B cell (primary cell): ENCODE measurements at places on chromosomes 3 and 15. TPM values are rescaled to one million over a fixed set of nuclear protein-coding genes. Genes with fewer than 3 reads are reported as not detected.

GRCh38 chr3:24588629-24589512, 94.2 kb upstream of the THRB start:
- no peak for DNase-seq

DNA sequence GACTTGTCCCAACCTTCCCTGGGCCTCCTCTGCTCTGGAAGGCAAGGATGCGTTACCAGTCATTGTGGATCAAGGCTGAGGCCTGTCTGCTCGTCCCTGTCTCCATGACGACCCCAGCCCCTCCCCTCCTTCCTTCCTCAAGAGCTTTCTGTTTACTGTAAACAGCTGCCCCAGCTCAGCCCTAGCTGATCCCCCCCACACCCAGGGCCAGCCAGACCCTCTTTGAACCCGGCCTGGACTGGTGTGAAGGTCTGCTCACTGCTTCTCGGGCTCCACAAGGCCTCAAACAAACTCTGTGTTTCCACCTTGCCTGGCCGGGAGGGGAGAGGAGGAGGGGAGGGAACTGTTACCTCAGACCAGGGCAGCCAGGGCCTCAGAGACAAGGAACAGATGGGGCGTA, 16.9 kb downstream of the VPS18 start:
- DNase-seq, result no peak

LIPH gene
- total RNA-seq, result not detected in 2 replicates

DNA sequence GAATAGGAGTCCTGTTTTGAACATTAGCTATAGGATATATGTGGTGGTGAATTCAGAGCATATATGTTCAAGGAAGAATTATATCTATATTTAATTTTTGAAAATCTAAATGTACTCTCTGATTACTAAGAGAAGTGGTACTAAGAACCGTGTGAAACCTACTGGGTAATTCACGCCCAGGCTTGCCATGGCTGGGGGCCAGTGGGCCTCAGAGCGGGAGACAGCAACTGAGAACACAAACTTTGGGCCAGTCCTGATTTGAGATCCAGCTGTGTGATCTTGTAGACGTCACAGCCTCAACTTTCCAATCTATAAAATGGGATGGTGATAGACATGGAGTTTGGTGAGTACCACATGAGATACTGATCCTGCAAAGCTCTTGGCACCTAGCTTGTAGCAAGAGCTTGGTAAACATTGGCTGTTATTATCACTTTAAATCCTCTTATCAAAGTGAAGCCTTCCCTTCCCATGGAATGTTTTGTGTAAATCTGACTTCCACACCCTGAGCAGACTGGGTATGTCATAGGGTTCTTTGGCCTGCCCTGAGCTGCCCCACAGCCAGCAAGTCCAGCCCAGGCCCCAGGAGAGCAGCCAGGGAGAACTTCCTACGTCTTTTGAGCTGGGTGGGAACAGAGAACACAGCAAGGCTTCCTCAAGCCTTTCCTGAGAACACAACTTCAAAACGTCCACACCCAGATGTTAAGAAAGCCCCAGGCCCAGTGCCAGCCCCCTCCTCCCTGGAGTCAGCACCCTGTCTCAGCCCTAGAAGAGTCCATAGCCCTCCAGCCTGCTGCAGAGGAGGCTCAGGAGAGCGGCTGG, 8.2 kb upstream of the PAQR5 start:
- DNase-seq, result no peak

DNA sequence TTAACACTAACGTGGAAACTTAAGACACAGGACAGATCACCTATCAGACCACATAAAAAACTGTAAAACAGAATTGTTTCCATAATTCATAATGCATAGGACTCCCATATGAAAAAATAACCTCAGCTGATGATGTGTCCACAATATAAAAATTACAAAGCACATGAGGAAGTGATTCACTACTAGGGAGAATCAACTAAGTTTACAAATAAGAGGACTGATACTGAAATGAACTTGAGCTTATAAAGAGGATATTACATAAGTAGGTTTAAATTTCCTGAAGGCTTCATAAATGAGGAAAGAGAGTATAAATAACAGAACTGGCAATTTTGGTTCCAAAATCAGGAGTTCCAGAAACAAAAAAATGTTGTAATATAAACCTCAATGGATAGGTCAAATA, 111.9 kb downstream of the SAMMSON start:
- DNase-seq, result no peak

DNA sequence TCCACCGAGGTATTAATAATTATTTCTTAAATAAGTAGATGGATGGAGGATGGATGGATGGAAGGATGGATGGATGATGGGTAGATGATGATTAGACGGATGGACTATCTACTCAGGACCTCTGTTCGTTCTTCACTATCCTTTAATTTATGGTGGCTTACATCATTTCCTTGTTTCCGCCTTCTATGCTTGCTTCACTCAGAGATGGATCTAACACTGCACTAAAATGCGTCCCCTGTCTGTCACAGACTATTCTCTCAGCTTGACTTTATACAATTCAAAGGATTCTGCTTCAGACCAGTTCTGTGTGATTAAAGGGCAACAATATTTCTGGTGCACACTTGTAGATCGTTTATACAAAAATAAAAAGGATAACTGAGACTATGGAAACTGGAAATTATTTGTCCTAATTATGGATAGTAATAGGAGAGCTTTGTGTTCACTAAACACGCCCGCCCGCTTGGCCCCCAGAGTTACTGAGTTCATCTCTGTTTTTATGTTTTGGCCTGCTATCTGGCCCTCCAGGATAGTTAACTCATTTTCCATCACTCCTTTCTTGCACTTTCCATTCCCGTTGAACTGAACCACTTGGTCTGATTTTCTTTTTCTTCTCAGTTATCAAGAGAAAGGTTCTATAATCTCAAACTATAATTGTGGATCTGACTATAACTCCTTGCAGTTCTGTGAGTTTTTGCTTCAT, 41.4 kb upstream of the CA12 start:
- DNase-seq, result no peak

GRCh38 chr15:90873488-90873997, 5.2 kb downstream of the FURIN start:
- no peak for DNase-seq

DNA sequence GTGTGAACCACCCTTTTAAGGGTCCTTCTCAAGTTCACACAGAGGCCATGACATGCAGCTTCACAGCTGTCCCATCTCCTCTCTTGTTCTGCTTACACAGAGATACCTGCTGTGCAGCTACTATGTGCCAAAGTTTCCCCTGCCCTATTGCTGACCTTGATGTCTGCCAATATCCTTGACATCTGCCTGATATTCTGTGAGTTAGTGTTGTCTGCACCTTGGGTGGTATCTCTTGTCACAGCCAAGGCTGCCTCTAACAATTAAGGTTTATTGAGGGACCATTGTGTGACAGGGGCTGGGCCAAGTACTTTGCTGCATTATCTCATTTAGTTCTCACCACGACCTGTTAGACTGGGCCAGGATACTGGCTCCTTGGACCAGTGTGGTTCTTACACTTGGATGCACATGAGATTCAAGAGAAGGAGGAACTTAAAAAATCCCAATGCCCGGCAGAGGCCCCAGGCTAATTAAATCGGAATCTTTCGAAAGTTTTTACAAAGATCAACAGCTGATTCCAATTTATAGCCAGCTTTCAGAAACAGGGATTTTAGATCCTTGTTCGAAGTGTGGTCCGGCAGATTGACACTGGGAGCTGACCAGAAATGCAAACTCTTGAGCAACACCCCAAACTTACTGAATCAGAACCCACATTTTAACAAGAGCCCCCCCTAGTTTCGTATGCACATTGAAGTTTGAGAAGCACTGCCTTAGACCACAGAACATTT, 178.6 kb downstream of the SATB1 start:
- DNase-seq, result no peak

TMEM43 gene
- 37.4 and 37.6 TPM in 2 replicates for total RNA-seq

RARRES1 gene
- total RNA-seq, result not detected in 2 replicates

SYNPR gene
- total RNA-seq, result not detected in 2 replicates

GRCh38 chr3:115348951-115349745, 202.1 kb upstream of the ZBTB20 start:
- no peak for DNase-seq

DNA sequence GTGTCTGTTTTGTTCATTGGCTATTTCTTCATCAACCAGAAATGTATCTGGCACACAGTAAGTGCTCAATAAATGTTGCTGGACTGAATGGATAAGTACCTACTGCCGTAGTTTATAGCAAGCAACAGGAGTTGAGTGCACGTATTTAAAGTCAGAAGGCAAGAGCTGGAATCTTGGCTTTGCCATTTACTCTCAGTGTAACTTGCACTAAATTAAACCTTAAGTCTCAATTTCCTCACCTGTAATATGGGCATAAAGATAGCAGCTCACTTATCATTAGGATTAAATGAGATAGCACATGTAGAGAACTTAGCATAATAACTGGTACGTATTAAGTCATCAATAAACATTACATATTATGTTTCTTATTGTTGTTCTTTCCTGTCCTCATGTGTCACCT, 13.0 kb upstream of the FAM174B start:
- DNase-seq, result no peak

- DNase-seq, result no peak
These were observed 4.3 kb downstream of the PEAK1 start for GRCh38 chr15:77415450-77416147.

GRCh38 chr3:74711913-74712512, 97.6 kb upstream of the CNTN3 start:
- no peak for DNase-seq

- no peak for DNase-seq
These were observed 203.6 kb upstream of the WNT5A start for GRCh38 chr3:55690726-55691125.

SETMAR gene
- total RNA-seq, result 6.8 and 7.6 TPM in 2 replicates

DNA sequence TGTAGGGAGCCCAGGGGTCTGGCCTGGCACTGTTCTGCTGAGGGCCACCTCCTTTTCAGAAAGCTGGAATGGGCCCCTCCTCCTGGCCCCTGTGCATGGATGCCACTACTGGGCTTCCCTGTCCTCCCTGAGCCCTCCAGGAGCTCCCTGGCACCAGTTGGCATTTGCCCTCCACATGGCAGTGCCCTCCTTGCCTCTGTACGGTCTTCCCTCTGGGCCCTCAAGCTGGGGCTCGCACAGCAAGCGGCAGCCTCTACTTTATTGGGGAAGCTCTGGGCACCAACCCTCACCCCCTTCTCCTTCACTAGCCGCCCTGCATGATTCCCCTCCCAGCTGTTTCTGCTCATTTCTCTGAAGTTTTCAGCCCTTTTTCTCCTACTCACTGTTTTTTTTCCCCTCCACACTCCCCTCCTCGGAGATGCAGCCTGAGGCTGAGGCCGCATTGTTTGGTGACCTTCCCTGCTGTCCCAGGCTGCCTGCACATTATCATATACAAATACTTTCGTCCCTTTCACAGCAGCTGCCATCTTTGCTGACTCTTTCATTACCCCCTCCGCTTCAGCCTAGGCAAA, 127.3 kb downstream of the EEFSEC start:
- DNase-seq, result no peak

DNA sequence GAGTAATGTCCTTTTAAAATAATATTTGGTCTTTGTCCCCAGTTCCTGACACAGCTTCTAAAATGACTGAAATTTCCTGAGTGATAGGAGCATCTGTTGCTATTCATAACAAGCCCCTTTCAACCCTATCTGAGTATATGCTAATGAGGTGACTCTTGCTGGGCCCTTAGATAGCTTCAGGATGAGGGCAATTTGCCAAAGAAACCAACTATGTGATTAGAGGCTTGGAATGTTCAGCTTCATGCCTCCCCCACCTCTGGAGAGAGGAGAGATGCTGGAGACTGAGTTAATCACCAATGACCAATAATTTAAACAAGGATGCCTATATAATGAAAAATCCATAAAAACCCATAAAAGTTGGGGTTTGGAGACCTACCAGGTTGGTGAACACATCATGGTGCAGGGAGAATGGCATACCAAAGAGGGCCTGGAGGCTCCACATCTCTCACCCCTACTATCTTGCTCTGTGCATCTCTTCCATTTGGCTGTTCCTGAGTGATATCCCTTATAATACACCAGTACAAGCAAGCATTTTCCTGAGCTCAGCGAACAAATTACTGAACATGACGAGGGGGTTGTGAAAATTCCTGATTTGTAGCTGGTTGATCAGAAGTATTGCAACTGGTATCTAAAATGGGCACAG, 189.2 kb downstream of the ECT2 start:
- no peak for DNase-seq

KBTBD13 gene
- total RNA-seq, result not detected in 2 replicates

- DNase-seq, result no peak
These were observed 114.1 kb upstream of the FRMD4B start for GRCh38 chr3:69499899-69500421.

- no peak for DNase-seq
These were observed 9.5 kb downstream of the ALG3 start for GRCh38 chr3:184239221-184239620.

CLDN18 gene
- not detected in 2 replicates for total RNA-seq

DNA sequence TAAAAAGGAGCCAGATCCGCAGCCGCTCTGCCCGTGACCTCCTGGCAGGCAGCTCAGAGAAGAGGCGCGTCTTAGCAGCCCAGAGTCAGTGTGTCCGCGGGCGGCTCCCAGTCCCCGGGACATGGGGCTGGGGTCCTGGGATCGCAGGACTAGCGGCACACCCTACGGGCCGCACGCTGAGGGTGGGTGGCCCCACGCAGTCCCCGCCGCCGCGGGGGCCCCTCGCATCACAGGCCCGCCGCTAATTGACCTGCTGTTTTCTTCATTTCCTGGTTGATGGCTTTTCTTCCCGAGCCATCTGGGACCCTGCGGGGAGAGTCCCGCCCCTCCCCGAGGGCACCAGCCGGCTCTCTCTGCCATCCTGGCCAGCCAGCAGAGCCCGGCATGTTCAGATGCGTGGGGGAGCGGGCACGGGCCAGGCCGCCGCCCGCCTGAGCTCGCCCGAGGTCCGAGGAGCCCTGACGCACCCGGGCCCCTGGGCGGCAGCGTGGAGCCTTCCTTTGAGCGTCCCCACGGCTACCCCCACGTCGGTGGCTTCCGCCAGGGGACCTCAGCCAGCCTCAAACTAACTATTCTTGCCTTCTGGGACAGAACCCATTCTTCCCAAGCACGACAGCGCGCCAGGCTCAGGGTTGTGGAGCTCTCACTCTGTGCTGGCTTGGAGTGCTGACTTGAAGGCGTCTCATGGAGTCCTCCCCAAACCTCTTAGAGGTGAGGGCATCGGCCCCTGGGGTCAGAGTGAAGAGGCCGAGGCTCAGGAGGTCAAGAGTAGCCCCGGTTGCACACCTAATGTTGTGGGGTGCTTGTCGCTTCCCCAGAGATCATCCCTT, 34.6 kb upstream of the CACNA2D3 start:
- DNase-seq, result no peak
